Aorta (tissue), 5 donors: ENCODE measurements at places on chromosomes 2 and 18. TPM values are rescaled to one million over a fixed set of nuclear protein-coding genes. Genes with fewer than 3 reads are reported as not detected.

The LRP2 gene
- not detected for polyA plus RNA-seq

The SPATA3 gene
- not detected for polyA plus RNA-seq

The RFTN2 gene
- polyA plus RNA-seq, result 8.8 TPM

The GAD1 gene
- 2.0 TPM for polyA plus RNA-seq

The G6PC2 gene
- not detected for polyA plus RNA-seq

The POTEI gene
- not detected for polyA plus RNA-seq

The RNF149 gene
- 34.2 TPM for polyA plus RNA-seq

The HOXD13 gene
- polyA plus RNA-seq, result not detected

The MEIS1 gene
- polyA plus RNA-seq, result 7.6 TPM

The ACVR1C gene
- polyA plus RNA-seq, result not detected
